ENCODE measurements at places on chromosomes 2 and 18.

DNA sequence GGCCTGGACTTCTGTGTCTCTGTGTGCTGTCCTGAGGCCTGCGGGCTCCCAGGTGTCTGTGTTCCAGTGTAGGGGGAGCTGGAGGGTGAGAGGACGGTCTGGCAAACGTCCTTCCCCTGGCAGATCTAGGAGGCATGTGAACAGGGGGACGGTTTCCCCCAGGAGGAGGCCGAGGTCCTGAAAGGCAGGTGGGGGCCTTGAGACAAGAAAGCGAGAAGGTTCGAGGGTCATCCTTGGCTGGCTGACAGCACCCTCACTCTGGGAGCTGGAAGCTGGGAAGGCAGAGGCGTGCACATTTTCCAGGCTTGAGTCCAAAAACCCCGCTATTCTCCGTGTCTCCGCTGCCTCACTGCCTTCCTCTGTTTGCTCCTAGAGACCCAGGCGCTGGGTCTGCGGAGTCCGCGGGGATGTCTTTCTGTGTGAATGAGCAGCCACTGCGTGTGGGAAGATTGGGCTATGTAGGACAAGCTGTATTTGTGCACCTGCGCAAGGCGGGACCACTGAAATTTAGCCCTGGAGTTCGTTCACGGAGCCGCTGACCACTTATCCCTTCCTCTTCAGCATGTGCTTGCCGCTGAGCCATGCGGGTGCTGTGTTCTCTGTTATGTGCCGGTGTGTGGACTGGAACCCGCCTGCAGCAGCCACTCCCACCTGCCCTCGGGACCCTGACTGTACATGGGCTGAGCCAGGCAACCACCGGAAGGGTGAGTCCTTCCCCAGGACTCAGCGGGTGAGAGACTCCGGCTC, 43.7 kb downstream of the TWIST2 start:
- no peak for DNase-seq

- DNase-seq, result no peak
These were observed 550.4 kb downstream of the ARHGAP15 start for GRCh38 chr2:143679617-143680016.

DNA sequence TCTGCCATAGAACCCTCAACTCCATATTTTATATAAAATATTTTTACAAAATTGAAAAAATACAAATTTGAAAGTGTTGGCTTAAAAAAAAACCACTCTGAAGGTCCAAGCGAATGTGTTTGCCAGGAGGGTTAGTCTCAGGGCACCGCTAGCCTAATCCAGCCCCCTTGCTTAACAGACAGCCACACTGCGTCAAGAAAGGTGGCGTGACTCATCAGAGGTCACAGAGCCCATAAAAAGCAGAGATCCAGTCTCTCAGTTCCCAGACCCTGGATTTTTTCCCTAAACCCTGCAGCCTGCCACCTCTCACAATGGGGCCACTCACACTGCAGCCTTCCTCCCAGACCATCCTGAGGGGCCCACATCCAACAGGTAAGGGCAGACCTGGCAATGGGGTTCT, 3.9 kb upstream of the TNS1 start:
- DNase-seq, result no peak

DNA sequence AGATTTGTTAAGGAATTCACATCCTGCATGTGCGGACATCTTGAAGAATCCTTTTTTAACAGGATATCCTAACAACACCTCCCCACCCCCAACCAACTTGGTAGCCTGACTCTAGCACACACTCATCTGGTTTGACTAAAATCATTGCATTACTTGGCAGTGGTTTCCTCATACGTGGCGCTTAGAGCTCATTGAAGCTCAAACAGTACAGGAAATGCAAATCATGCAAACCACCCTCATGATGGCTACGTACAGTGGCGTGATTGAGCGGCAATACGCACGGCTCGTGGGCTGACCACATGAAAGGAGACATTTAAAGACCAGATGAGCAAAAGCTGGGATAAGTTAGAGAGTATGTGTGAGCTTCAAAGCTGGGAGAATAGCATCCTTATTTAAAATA, 336.2 kb downstream of the ZEB2 start:
- no peak for DNase-seq

DNA sequence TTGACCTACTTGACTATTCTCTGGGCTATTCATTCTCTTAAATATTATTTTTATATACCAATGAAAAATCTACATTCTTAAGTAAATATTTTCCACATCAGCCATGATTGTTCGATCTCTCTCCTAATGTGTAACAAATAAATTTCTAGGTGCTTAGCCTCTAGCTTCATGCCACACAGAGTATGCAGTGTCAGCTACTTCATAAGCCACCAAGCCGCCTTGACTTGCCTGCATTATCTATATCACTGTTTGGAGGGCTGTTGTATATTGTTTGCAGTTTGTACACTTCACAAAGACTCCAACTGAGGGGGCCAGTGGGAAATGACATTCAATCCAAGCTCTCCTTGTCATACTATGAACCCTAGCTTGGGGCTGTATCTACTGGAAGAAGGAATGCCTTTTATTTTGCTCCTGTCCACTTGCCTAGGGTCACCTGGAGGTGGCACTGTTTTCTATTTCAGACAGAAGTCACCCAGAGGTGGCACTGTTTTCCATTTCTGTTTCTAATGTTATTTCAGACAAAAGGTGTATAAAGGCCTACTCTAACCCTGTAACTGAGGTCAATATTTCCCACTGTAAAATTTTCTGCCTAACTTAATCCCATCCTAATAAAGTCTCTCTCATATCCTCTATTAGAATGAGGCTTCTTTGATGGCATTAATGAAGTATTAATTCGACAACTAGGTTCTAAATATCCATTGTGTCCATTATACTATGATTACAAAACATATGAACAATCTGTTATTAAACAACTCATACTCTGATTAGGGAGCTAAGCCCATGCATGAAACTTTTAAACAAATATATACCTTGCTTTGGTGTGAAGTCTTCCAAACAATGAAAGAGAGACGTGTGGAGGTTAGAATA, 36.4 kb downstream of the COL5A2 start:
- no peak for DNase-seq

- DNase-seq, result no peak
These were observed 25.6 kb upstream of the ZNF407 start for GRCh38 chr18:74571895-74572680.

- no peak for DNase-seq
These were observed 104.6 kb upstream of the CHRNA1 start for GRCh38 chr2:174868878-174869277.

DNA sequence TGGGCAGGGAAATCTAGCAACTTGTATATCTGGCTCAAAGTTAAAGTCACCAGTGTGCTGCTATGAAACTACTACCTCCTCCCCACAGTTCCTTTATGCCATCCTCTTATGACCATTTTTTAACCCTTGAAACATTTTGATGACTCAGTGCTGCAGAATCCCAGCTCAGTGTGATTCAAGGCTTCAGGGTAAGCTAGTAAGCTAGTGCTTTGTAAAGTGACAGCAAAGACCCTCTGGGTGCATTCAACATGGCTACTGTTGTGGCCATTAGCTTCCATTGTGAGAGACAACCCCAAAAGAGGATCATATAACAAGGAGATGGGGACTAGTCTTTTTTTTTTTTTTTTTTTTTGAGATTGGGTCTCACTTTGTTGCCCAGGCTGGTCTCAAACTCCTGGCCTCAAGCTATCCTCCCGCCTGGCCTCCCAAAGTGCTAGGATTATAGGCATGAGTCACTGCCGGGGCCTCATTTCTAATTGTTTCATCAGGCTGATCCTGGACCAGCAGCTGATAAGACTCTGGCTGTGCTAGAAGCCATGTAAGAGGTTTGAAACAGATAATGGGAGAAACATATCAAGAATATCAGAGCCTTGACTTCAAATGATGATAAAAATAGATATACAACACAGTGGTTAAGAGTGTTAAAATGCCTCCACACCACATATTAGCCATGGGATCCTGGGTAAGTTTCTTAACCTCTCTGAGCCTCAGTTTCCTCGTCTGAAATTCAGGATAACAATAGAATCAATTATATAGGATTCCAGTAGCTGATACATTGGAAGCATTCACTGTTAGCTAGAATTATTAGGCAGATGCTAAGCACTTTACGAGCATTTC, 65.7 kb upstream of the RTN4 start:
- no peak for DNase-seq

DNA sequence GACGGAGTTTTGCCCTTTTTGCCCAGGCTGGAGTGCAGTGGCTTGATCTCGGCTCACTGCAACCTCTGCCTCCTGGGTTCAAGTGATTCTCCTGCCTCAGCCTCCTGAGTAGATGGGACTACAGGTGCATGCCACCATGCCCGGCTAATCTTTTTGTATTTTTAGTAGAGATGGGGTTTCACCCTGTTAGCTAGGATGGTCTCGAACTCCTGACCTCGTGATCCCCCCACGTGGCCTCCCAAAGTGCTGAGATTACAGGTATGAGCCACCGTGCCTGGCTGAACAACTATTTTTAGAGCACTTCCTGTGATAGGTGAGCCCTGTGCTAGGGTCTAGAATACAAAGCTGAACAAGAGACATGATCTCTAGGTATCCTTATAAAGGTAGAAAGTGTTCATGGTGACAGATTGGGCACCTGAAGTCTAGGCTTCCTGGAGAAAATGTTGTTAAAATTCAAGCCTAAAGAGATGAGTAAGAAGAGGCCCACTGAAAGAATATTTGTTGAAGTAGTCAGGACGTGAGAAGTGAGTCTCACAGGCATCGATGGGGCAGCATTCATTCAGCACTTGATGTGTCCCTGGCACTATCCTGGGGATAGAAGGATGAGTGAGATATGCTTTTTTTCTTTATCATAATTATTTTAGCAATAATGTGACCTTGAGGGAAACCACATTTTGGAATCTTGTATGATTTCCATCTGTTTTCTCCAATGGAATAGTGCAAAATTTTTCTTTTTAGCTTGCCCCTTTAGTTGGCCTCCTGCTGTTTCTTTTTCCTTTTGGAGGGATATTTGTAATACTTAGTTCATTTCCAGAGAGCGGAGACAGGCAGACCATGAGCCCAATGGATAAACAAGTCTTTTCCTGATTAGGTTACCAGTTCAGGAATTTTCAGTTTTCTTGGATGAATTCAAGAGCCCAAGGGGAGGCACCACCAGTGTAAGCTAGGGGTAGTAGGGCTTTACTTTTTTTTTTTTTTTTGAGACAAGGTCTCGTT, 5.1 kb downstream of the ZNF236 start:
- DNase-seq, result no peak

- no peak for DNase-seq
These were observed 65.4 kb upstream of the ACAA2 start for GRCh38 chr18:49878567-49879270.

- no peak for DNase-seq
These were observed 137.9 kb downstream of the PAX3 start for GRCh38 chr2:222160944-222161343.

GRCh38 chr2:205612636-205613035, 69.7 kb upstream of the NRP2 start:
- DNase-seq, result no peak

GRCh38 chr18:23317975-23318675, 135.0 kb upstream of the RIOK3 start:
- DNase-seq, result no peak

GRCh38 chr2:127535422-127535901, at the start of gene MYO7B:
TSS of gene MYO7B (plus strand) at chr2:127535683. CDS start at chr2:127559723, 24,040 bp downstream.
- DNase-seq, result no peak

- DNase-seq, result no peak
These were observed 72.1 kb downstream of the NPAS2 start for GRCh38 chr2:100891906-100892642.

- no peak for DNase-seq
These were observed 172.3 kb downstream of the ARL6IP6 start for GRCh38 chr2:152890736-152891135.

GRCh38 chr2:223959688-223960087, 2.4 kb downstream of the MRPL44 start:
- no peak for DNase-seq

- DNase-seq, result no peak
These were observed 18.5 kb upstream of the NMUR1 start for GRCh38 chr2:231548752-231549151.

- no peak for DNase-seq
These were observed 135.4 kb downstream of the PHLPP1 start for GRCh38 chr18:62850619-62851306.

- DNase-seq, result no peak
These were observed 52.8 kb downstream of the EIF2AK3 start for GRCh38 chr2:88574445-88574844.

GRCh38 chr18:60445341-60445740, 72.8 kb upstream of the MC4R start:
- no peak for DNase-seq

- no peak for DNase-seq
These were observed 83.5 kb downstream of the SH3YL1 start for GRCh38 chr2:180311-180710.

DNA sequence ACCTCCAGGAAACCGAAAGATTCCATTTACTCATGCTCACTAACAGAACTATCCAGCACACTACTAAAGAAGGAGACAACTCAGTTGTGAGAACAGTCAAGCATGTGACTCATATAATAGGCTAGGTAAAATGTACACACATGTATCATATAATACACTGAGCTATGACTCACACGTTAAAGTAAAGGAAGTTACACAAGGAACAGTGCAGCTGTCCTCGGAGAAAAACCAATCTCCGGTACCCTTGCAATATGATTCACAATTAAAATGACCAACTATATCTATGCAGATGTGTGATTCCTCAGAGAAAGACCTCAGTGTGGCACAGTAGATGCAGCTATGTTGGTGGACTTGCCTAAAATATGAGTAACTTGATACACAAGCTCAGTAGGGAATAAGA, 76.5 kb downstream of the STRN start:
- DNase-seq, result peak; percentile 49

DNA sequence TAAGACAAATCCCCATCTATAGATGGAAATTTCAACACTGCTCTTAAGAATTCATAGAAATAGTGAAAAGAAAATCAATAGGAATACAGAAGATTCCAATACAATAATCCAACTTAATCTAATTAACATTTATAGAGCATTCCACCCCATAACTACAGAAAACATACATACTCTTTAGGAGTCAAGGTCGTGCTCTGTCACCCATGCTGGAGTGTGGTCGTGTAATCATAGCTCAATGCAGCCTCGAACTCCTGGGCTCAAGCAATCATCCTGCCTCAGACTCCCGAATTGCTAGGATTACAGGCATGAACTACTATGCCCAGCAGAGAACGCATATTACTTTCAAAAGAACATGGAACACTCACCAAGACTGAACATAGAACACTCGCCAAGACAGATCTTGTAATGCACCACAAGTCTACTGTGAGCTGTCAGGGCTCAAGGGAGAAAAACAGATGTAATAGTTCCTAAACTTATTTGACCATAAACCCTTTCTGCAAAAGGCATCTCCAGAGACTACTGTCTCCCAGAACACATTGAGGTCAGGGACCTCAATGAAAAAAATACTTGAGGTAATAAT, 14.1 kb downstream of the MEMO1 start:
- DNase-seq, result no peak

DNA sequence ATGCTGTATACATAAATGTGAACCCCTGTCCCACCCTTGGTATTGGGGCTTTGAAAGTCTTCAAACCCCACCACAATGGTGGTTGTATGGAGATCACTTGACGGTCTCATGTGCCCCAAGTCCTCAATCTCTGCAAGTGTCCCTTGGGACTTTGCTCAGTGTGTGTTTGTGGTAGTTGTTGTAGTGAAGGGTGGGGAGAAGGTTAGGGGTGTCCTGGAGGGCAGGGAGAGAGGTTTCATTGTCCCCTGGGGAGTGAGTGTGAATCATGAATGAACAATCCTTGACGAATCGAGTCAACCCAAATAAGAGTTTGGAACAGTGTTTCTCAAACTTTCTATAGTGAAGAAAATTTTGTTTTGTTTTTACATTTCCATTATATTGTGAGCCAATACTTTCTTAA, 28.1 kb downstream of the COL4A3 start:
- no peak for DNase-seq

GRCh38 chr2:98085649-98086048, 1.3 kb upstream of the VWA3B start:
- no peak for DNase-seq

All from H54 (cell line).